ENCODE measurements at places on chromosomes 12 and 14.

DNA sequence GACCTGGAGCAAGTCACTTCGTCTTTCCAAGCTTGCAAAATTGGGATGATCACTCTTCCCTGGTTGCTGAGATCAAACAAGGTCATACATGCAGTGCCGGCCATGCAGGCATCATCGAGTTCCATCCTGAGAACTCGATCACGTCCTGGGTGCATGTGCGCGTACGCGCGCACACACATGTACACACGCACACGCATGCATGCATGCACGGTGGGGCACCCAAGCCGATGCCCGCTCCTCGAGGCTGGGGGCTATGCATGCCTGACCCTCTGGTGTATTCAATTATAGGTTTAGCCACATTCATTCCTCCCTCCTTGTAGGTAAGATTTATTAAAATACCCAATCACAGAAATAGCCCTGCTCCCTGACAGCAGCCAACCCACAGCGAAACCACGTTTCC lies 26.0 kb downstream of the MMAB start:
- no peak for DNase-seq

- DNase-seq, result peak; percentile 59
Measured at GRCh38 chr12:19694627-19695026, 255.3 kb downstream of the AEBP2 start.

DNA sequence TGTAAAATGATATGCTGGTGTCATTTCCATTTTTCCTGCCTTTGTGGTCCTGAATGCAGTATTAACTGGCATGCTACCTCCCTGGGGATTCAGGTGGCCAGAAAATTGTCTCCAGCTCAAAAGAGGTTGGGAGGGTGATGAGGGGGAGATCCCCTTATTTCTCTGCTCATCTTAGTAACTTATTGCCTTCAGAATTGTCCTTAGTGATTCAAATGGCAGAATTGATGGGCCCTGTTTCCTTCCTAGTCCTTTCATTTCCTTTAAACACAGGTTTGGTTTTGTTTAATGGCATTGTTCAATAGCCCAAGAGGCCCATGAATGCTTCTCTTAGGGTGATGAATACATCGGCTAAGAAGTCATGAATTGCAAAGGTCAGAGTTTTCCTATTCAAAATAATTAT lies 207.0 kb downstream of the SLC41A2 start:
- DNase-seq, result no peak

DNA sequence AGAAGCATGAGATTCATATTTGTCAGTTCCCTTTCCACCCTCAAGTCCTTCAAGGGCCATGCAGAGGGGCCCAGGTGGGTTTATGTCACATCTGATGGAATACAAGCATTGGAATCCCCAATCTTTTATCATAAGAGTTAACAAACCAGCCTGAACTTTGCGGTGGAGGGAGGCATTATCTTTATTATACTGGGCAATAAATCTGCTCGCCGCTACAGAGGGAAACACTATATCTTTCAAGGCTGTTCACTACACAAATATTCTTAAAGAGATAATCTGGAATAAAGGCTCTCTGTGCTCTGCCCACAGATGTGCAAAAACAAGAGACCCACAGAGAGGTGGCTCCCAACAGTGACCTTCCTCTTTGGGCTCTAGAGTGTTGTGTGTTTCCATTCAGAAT lies 153.6 kb upstream of the PLEKHA5 start:
- no peak for DNase-seq

GRCh38 chr12:86172913-86173443 lies 83.2 kb downstream of the MGAT4C start:
- DNase-seq, result no peak

DNA sequence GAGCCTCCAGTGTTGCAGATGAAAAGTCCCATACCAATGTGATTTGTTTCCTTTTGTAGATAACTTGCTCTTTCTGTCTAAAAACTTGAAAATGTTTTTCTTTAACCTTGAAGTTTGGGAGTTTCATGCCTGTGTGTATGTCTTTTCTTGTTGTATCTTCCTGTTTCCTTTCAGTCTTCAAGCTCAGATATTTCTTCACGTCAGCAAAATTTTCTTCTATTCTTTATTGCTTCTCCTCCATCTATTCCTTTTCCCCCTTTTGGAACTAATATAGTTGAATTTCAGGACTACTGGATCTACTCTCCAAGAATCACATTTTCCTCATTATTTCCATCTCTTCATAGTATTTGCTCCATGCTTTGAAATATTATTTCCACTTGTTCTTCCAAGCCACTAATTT lies 23.9 kb downstream of the SOAT2 start:
- no peak for DNase-seq

DNA sequence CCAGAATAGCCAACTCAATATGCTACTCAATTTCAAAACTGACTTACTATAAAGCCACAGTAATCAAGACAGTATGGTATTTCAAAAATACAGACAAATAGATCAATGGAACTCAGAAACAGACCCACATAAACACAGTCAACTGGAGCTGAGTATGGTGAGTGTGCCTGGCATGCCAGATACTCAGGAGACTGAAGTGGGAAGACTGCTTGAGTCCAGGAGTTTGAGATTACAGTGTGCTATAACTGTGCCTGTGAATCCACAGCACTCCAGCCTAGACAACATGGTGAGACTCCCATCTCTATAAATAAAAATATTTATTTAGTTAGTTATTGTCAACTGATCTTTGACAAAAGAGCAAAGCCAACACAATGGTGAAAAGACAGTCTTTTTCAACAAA lies 81.8 kb downstream of the NUMB start:
- DNase-seq, result no peak

- peak; percentile 68 for DNase-seq
Measured at GRCh38 chr14:61321385-61322010, at the start of gene PRKCH. TSS of gene PRKCH (plus strand) at chr14:61321579. CDS start at chr14:61322102, 523 bp downstream.

DNA sequence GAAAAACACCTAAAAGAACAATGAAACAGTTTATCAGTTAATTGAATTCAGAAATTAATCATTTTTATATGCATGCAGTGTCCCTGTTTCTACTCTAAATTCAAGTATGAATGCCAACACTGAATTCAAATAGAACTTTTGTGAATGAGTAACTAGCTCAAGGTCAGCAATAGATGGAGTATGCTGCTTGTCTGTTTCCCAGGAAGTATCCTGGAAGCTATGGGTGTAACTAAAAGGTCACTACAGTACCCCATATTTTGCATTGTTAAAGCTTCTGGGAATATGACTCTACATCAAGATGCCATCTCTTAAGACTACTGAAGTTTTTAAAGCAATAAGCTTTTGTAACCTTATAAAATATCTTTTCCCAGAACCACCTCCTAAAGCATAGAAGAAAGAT lies 681.4 kb upstream of the FBXO33 start:
- no peak for DNase-seq

GRCh38 chr14:67396381-67396970 lies 15.5 kb downstream of the PLEK2 start:
- no peak for DNase-seq

DNA sequence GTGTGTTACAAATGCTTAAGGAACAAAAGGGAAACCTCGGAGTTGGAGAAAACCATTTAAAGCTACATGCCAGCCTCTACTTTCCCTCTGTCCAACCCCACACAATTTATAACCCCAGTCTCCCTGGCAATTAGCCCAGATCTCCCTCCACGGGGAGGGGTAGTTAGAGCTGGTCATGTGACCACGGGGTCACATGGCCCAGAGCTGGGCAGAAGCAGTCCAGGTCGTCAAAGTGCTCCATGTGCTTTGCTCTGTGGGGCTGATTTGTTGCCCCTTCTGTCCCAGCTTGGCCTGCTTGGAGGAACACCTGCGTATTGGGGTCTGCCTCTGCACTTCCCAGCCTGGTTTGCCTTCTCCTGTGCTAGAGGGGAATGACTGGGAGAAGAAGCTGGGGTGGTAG lies 219.1 kb downstream of the RBM19 start:
- DNase-seq, result no peak

GRCh38 chr14:97878206-97878605 lies 1081.0 kb downstream of the VRK1 start:
- DNase-seq, result no peak

GRCh38 chr12:106030210-106031071 lies 108.3 kb downstream of the NUAK1 start:
- no peak for DNase-seq

GRCh38 chr12:67881565-67881964 lies 107.7 kb upstream of the IFNG-AS1 start:
- no peak for DNase-seq

- DNase-seq, result peak; percentile 11
Measured at GRCh38 chr14:56379956-56380355, 199.6 kb upstream of the TMEM260 start.

- no peak for DNase-seq
Measured at GRCh38 chr12:57993834-57994233, 52.5 kb downstream of the ATP23 start.

DNA sequence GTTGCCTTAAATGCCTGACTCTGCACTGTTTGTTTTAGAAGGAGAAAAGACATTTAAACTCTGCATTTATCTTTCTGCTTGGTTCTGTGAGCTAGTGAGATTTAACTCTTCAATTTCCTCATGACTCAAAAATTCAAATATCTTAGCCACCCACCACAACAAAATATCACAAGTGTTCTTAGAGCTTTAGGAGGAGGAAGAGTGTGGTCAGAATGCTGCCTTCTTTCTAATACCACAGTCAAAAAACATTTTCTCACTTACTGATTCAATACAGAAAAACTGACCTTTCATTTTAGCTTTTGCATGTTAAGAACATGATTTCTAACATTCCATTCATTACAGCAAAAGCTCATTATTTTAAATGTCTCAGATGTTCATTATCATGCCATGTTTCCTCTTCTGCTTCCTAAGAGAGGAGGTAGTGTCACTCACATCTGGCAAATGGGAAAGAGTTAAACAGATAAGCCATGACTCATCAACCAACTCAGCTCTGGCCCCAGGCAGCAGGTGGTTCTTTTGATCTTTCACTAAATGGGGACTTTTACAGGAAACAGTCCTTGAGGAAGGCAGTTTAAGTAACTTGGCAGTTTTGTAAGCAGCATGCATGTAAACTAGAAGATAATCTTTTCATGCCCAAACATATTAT lies 56.4 kb upstream of the RNU6-8 start:
- no peak for DNase-seq

DNA sequence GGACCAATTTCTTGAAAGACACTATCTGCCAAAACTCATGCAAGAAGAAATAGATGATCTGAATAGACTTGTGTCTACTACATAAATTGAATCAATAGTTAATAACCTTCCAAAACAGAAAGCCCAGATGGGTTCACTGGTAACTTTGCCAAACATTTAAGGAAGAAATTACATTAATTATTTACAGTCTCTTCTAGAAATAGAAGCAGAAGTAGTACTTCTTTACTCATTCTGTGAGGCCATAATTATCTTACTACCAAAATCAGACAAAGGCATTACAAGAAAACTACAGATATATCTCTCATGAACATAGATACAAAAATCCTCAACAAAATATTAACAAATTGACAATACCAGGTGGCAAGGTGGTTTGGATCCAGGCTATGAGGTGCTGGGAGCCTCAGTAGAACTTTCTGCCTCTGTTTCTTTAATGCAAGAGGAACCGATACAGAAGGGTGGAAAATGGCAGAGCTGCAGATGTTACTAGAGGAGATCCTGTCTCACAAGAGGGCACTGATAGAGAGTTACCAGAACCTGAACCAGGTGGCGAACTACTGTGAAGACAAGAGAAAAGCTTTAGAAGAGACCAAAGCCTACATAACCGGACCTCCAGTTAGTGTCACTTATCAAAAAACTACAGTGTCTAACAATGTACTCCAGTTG lies 33.7 kb upstream of the KTN1 start:
- no peak for DNase-seq

GRCh38 chr12:119964123-119964522 lies 24.9 kb upstream of the BICDL1 start:
- no peak for DNase-seq

GRCh38 chr14:69699748-69700303 lies 67.1 kb upstream of the SRSF5 start:
- no peak for DNase-seq

GRCh38 chr12:52019113-52019770 lies 12.5 kb downstream of the TAMALIN start:
- DNase-seq, result no peak

- no peak for DNase-seq
Measured at GRCh38 chr12:42590330-42590934, 886 bp upstream of the PRICKLE1 start.

- no peak for DNase-seq
Measured at GRCh38 chr14:105139212-105139825, 29.3 kb downstream of the JAG2 start.

DNA sequence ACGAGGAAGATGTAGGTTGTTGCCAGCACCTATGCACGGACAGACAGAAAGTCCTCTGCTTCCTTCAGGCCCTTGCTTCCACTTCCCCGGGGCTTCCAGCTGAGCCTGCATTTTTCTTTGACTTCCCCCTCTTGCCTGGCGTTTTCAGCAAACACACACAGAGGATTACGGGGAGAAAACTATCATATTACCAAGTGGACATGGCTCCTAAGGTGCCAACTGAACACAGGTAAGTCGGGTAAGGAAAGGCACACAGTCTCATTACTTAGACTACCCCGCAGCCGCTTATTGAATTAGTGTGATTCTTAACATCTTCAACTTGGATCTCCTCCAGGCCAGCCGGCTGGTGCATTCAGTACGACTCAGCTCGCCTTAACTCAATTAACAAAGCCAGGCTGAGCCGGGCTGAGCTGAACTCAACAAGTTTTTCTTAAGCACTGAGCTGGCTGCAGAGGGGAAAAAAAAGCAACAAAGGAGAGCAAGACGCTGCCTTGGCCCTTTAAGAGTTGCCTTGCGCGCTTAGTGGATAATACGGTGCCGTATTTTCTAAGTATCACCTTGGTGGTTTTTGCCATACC lies 19.2 kb upstream of the MAP1LC3B2 start:
- DNase-seq, result peak; percentile 48

DNA sequence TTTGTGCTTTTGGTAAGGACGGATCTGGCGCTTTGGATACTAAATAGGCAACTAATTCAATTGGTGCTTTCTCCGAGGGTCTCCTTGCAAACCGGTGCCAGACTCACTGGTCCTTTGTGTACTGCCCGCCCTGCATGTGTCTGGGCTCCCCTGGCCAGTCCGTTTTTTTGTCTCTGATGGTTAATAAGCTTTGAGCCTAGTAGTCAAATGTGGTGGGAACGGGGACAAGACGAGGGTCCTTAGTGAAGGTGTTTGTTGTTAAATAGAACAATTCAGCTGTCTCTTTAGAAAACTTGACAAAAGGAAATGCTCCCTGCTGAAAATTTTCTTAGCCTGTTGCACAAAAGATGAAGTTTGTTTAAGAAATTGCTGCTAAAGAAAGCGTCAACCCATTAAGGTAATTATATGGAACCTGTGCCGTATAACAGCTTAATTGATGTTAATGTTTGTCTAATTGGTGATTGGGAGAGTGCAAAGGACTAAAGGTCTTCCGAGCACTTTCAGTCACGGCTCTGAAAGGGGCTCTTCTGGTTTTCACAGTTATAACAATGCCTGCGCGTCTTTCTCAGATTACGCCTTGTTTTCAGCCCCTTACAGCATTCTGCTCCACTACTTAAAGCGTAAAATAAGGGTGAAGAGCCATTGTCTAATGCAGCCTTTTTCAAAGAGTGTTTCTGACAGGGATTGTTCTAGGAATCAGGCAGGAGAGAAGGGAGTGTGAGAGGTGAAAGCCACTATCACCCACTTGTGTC lies 537.4 kb downstream of the PRKD1 start:
- no peak for DNase-seq

DNA sequence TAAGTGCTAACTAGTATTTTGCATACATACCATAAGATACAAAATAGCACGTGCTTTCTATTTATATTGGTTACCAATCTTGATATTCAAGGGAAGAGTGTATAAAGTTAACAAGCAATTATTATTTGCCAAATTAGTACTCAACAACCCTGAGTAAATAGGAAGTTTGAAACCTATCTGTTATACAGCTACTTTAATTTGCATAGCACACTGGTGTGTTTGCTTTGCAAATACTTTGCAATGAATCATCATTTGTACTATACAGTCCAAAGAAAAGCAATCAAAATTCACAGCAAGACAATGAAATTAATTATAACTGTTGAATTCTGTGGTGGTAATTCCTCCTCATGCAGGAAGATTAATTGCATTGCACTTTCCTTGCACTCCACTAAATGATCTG lies 469.1 kb downstream of the PRKD1 start:
- DNase-seq, result no peak

Measured in inflammatory macrophage treated with lipopolysaccharide for 4 hours (primary cell).